ENCODE measurements at places on chromosomes 4 and X. TPM values are rescaled to one million over a fixed set of nuclear protein-coding genes. Genes with fewer than 3 reads are reported as not detected.

Gene CT45A2
- total RNA-seq = not detected

Gene GPRASP1
- total RNA-seq = 1.6 TPM

Gene HTRA3
- total RNA-seq = 4.6 TPM

Gene GLRA2
- not detected for total RNA-seq
